ENCODE measurements at places on chromosomes 6 and 20.
A peak's percentile ranks its signal among the peaks of the same experiment; 100 is the strongest.

GRCh38 chr6:4957521-4958231 is 46.2 kb downstream of the RPP40 start:
- no peak for DNase-seq

DNA sequence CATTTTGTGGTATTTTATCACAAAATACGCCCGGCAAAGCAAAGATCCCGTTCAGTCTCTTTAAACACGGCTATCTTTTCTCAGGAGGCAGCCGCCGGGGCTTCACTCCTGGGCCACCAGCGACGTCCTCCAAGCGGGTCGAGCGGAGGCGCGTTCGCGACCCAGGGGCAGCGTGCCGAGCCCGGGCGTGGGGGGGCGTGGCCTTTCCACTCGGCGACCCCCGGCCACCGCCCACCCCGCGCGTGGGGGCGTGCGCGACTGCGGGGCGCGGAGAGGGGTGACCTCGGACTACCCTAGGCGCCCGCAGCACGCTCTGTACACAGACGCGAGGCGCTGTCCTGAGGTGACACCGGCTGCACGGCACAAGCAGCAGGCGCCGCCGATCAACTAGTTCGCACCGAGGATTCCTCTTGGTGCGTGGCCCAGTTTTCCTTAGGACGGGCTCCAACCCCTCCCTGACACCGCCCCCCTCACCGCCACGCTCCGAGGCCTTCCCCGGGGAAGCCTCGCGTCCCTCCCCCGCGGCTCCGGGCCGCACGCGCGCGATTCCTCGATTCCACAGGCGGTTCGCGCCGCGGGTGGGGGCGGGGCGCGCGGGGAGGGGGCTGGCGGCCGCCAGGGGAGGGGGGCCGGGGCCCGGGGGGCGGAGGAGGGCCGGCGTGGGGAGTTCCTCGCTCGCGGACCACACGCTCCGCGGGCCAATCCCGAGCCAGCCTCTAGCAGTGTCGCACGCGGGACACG is 1.1 kb upstream of the JARID2 start:
- peak; percentile 69 for DNase-seq

DNA sequence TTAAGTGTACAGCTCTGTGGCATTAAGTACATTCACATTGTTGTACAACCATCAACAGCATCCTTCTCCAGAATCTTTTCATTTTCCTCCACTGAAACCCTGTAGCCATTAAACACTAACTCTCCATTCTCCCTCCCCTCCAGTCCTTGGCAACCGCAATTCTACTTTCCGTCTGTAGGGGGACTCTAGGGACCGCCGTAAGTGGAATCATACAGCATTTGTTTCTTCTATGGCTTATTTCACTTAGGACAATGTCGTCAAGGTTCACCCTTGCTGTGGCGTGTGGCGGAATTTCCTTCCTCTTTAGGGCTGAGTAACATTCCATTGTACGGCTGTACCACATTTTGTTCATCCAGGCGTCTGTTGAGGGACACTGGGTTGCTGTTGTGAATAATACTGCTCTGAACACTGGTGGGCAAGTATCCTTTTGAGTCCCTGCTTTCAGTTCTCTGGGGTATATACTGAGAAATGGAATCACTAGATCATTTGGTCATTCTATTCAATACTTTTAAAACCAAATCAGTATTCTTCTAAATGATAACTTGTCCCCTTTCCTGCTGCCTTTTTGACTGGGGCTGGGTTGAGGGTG is 50.7 kb downstream of the PPP1R3G start:
- DNase-seq, result peak; percentile 67

DNA sequence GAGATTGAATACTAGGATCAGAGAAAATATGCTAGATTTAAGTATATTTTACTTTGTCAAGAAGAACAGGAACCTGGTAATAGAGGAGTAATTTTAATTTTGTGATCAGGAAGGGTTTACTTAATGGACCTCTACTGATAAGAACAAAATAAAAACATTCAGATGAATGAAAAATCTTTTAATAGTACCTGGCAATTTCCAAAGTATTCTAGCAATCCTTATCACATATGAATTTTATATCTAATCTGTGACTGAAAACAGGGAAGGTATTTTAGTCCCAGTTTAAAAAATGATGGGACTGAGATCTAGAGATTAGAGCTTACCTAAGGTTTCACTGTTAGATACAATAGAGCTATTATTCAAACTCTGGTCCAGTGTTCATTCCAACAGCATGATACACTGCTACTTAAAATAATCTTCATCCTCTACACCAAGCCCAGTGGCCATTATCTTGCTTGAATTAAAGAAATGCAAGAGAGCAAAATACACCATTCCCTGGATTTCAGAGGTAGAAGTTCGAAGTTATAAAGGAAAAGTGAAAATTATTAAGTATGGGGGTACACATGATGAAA is 13.5 kb downstream of the SLC17A5 start:
- DNase-seq, result no peak

DNA sequence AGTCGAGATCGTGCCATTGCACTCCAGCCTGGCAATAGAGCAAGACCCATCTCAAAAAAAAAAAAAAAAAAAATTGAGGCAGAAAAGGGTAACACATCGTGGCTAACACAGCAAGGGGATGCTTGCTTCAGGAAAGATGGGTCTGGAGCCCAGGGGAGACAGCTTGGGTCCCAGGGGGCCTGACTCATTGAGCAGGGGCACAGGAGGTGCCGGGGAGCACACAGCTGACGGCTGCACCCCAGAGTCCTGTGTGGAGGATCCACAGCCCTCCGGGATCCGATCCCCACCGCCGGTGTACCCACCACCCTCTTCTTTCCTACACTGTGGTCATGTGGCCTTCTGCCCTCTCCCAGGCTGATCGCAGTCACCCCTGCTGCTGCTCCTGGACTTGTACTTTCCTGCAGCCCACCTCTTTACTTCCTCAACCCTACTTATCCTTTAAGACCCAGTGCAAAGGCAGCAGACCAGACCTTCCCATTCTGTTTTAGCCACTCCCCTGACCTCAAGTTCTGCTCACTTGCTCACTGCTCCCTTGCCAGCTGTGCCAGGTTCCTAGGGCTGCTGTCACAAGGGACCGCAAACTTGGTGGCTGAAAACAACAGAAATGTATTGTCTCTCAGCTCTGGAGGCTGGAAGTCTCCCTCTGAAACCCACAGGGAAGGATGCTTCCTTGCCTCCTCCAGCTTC is 17.6 kb upstream of the EZR start:
- DNase-seq, result no peak

GRCh38 chr6:121663292-121663810 is 227.9 kb downstream of the GJA1 start:
- DNase-seq, result no peak

DNA sequence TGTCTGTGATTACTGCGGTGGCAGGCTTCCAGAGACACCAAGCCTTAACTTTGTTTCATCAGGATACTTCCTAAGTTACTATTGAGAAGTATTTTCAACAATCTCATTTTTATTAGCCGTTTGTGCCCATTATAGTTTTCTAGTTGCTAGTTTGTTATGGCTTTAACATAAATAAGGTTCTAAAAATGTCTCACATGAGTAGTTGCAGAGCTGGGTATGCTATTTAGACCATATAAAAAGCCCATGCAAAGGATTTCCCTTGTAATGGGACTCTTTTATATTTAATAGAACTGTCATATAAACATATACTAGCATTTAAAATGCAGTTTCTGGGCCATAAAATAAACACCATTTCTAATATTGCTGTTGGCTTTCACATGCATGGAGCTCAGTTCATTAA is 205.3 kb upstream of the TCF21 start:
- no peak for DNase-seq

DNA sequence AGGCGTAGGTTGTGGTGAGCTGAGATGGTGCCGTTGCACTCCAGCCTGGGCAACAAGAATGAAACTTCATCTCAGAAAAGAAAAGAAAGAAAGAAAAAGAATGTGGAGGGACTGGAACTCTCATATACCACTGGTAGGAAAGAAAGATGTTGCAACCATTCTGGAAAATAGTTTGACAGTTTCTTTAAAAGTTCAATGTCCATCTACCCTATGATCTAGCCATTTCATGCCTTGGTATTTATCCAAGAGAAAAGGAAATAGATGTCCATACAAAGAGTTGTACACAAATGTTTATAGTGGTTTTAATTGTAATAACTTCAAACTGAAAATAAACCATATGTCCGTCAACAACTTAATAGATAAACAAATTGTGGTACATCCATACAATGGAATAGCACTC is 190.1 kb upstream of the ZNF217 start:
- DNase-seq, result no peak

- DNase-seq, result no peak
Measured at GRCh38 chr20:20216941-20217340, 151.0 kb upstream of the INSM1 start.

GRCh38 chr6:83119742-83120300 is 52.4 kb downstream of the DOP1A start:
- DNase-seq, result no peak

GRCh38 chr6:77686931-77687330 is 34.1 kb downstream of the MEI4 start:
- no peak for DNase-seq

- DNase-seq, result no peak
Measured at GRCh38 chr20:44477151-44477550, 1.5 kb downstream of the TTPAL start.

DNA sequence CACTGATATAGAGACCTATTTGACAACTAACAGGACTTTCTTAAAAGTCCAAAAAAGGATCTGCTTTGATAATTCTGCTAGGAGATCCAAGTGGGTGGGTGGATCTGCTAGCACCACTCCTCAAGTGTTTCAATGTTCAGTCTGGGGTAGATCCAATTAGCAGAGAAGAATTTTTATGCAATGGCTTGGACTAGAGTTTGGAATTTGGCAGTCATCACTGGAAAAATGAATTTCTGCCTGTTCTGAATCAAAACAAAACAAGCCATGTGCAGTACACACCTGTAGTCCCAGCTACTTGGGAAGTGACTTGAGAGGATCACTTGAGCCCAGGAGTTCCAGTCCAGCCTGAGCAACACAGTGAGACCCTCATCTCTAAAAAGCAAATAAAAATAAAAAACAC is 12.6 kb upstream of the GNMT start:
- DNase-seq, result no peak

DNA sequence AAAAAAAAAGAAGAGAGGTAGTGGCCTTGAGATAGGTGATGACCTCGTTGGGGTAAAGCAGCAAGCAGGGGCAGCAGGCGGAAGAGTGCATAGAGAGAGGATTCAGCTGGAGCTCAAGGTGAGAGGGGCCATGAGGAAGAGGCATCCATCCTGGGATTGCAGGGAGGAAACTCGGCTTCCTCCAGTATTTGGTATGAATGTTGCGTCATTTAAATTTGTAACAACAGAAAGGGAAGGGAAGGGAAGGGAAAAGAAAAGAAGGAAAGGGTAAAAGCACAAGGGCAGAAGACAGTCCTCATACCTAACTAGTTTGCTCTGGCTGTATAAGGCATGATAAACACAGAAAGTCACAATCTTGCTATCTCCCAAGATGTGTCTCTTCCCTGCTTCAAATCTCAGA is 39.9 kb upstream of the MYB start:
- DNase-seq, result no peak

GRCh38 chr6:139872665-139873064 is 498.2 kb upstream of the CITED2 start:
- DNase-seq, result no peak

- DNase-seq, result no peak
Measured at GRCh38 chr6:92297101-92297500, 1122.3 kb downstream of the EPHA7 start.

- DNase-seq, result no peak
Measured at GRCh38 chr6:111951497-111952085, 78.3 kb upstream of the FYN start.
